ENCODE measurements at places on chromosomes 6 and 20. TPM values are rescaled to one million over a fixed set of nuclear protein-coding genes. Genes with fewer than 3 reads are reported as not detected.
A peak's percentile ranks its signal among the peaks of the same experiment; 100 is the strongest.

DNA sequence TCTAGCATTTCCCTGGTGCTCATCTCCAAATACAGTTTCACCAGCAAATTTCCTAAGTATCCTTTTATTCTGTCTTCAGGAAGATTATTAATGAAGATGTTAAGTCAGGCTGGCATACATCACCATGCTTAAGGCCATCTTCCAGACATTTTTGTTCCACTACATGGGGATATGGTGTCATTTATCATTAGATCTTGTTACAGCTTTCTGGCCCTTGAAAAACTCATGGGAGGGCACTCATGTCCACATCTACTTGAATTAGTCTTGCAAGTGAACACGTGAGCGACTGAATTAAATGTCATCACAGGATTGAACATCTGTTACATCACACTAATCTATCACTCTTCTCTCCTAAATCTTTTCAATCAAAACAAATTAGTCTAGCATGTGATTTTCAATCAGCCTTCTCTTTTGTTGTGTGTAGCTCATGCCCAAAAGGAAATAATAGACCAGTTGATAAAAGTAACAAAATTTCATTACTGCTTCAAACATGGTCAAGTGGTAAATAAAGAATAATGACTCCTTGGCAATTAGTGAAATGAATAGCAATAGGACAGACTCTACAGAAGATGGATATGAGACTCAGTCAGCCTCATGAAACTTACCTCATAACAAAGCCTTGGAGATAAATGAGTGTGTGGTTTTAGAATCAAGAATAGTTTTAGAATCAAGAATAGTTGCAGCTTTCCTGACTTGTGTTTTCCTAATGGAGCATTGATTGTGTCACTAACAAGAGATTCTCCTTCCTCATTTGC lies 80.5 kb downstream of the MTFR2 start:
- H3K4me3 ChIP-seq: no peak overlapping the region
- DNase-seq: no peak
- H3K4me1 ChIP-seq: no peaks in the 10 kb centered on the region
- no peak overlapping the region for H3K27ac ChIP-seq

The MOCS1 gene
- 22.1 TPM for total RNA-seq

The HLA-DQA1 gene
- total RNA-seq: 200 TPM

DNA sequence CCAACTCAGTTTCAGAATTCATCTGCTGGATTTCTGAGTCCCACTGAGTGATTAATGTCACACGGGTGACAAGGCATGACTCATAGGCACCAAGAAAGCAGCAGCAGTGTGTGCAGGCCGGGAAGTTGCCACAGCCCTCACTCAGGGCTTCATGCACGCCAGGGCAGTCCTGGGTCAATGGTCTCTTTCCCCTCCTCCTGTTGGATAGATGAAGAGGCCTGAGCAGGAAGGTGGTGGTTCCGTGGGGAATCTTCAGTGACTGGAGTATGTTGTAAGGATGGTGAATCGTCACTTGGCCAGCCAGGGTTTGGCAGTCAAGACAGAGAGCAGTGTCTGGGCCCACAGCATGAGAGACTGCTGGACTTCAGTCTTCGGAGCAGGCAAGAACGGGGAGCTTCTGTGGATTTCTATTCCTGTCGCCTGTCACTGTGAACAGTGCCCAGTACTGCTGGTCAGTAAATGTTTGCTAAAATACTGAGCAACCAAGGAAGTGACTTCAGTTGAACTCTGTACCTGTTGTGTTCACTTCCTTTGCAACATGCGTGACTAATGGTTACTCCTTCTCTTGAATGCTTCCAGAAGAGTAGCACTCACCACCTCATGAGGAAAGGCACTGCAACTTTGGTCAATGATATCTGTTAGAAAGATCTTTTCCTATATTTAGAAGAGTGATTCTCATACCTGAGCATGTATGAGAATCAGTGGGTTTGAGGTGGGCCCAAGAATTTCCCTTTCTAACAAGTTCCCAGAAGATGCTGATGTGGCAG lies 62.0 kb upstream of the CD93 start:
- no peaks in the 10 kb centered on the region for H3K27me3 ChIP-seq
- H3K4me3 ChIP-seq: no peak overlapping the region
- H3K4me1 ChIP-seq: peaks cover 18% of the 10 kb centered on the region
- no peaks in the 10 kb centered on the region for H3K36me3 ChIP-seq
- peak; percentile 82 for DNase-seq

The MAK gene
- 0.26 TPM for total RNA-seq

GRCh38 chr6:6085928-6086668 lies 79.4 kb upstream of the NRN1 start:
- no peaks in the 10 kb centered on the region for H3K4me1 ChIP-seq
- no peak overlapping the region for H3K27ac ChIP-seq
- no peaks in the 10 kb centered on the region for H3K27me3 ChIP-seq
- no peaks in the 10 kb centered on the region for H3K36me3 ChIP-seq
- no peak overlapping the region for H3K4me3 ChIP-seq

The EYS gene
- 0.50 TPM for total RNA-seq

The C20orf202 gene
- not detected for total RNA-seq

DNA sequence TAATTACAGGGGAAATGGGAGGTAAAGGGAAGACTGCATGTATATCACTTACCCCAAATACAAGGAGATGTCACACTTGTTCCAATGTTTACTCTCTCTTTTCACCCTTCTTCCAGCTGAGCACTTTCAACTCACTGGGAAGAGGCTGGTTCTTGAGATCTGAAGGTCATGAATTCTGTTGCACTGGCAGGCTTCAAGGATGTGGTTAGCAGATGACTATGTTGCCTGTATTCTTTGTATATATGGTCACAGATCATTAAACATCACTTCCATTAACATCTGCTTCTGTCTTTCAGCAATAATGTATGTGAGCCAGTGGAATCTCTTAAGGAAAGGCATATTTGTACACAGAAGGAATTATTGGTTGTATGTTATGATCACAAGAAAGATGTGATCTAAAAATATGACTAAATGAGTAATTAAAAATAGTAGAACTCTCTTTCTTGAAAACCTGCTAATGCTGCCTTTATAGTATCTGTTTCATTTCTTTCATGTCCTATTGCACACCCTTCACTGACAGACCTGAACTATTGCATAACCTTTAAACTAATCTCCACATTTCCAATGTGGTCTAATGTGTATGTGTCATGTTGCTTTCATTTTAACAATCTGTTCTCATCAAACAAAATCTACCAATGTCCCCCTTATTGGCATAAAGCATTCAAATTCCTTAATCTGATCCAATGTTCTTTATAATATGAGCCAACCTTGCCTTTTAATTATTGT lies 131.4 kb upstream of the EPHA7 start:
- H3K4me3 ChIP-seq: no peak overlapping the region
- H3K27me3 ChIP-seq: no peaks in the 10 kb centered on the region
- H3K36me3 ChIP-seq: no peaks in the 10 kb centered on the region
- no peak for DNase-seq

The OR2B6 gene
- total RNA-seq: not detected

- no peaks in the 10 kb centered on the region for H3K27me3 ChIP-seq
- DNase-seq: no peak
- no peak overlapping the region for H3K27ac ChIP-seq
- H3K4me1 ChIP-seq: no peaks in the 10 kb centered on the region
- no peaks in the 10 kb centered on the region for H3K36me3 ChIP-seq
Measured at GRCh38 chr6:51626391-51626790, 461.0 kb downstream of the PKHD1 start.

The CLPSL1 gene
- not detected for total RNA-seq

GRCh38 chr20:63536241-63536977 lies 767 bp downstream of the PTK6 start:
- no peaks in the 10 kb centered on the region for H3K36me3 ChIP-seq
- peak overlapping the region; percentile 42 for H3K4me3 ChIP-seq
- peaks cover 41% of the 10 kb centered on the region for H3K27me3 ChIP-seq
- DNase-seq: no peak

GRCh38 chr20:38880952-38881735 lies 45.1 kb upstream of the FAM83D start:
- H3K27me3 ChIP-seq: peaks cover 27% of the 10 kb centered on the region
- no peak overlapping the region for H3K27ac ChIP-seq
- H3K36me3 ChIP-seq: no peaks in the 10 kb centered on the region
- no peak overlapping the region for H3K4me3 ChIP-seq

- H3K36me3 ChIP-seq: no peaks in the 10 kb centered on the region
- no peaks in the 10 kb centered on the region for H3K27me3 ChIP-seq
- no peak overlapping the region for H3K4me3 ChIP-seq
- no peak overlapping the region for H3K27ac ChIP-seq
- DNase-seq: peak; percentile 58
Measured at GRCh38 chr6:90197854-90198496, 98.7 kb downstream of the BACH2 start.

DNA sequence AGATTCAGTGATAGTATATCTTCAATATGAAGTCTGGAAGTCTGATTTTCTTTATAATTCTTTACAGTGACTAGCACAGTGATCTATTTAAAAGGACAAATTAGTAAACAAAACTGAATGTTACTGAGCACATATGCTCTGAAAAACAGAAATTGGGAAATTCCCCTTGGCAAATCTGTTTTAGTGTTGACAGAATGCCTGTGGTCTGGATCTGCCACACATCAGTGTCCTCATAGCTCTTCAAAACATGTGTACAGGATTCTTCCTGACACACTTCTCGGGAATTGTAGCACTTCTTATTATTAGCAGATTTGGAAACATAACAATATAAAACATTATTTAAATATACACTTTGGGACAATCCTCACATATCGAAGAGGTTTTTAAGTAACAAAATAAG lies 354.3 kb downstream of the COL12A1 start:
- no peak for DNase-seq
- H3K4me1 ChIP-seq: no peaks in the 10 kb centered on the region
- H3K27ac ChIP-seq: no peak overlapping the region
- H3K27me3 ChIP-seq: no peaks in the 10 kb centered on the region
- H3K4me3 ChIP-seq: no peak overlapping the region
- H3K36me3 ChIP-seq: no peaks in the 10 kb centered on the region

DNA sequence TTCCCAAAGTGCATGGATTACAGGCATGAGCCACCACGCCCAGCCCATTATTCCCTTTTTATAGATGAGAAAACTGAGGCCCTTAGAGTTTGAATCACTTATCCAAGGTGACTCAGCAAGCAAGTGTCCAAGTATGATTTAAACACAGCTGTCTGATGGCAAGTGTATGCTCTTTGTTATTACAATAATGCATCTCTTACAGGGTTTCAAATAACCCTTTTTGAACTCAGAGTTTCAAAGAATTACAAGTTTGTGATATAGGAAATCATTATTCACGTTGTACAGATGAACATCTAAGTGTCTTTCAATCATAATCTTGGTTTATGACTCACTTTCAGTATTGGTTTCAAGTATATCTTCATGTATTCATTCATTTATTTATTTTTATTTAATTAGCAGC lies 63.0 kb downstream of the CD83 start:
- H3K27ac ChIP-seq: no peak overlapping the region
- DNase-seq: no peak
- H3K36me3 ChIP-seq: no peaks in the 10 kb centered on the region
- H3K4me3 ChIP-seq: no peak overlapping the region

- no peaks in the 10 kb centered on the region for H3K27me3 ChIP-seq
- no peak overlapping the region for H3K27ac ChIP-seq
- H3K36me3 ChIP-seq: no peaks in the 10 kb centered on the region
- H3K4me1 ChIP-seq: no peaks in the 10 kb centered on the region
- H3K4me3 ChIP-seq: no peak overlapping the region
Measured at GRCh38 chr6:165573671-165574070, 89.4 kb downstream of the PDE10A start.

DNA sequence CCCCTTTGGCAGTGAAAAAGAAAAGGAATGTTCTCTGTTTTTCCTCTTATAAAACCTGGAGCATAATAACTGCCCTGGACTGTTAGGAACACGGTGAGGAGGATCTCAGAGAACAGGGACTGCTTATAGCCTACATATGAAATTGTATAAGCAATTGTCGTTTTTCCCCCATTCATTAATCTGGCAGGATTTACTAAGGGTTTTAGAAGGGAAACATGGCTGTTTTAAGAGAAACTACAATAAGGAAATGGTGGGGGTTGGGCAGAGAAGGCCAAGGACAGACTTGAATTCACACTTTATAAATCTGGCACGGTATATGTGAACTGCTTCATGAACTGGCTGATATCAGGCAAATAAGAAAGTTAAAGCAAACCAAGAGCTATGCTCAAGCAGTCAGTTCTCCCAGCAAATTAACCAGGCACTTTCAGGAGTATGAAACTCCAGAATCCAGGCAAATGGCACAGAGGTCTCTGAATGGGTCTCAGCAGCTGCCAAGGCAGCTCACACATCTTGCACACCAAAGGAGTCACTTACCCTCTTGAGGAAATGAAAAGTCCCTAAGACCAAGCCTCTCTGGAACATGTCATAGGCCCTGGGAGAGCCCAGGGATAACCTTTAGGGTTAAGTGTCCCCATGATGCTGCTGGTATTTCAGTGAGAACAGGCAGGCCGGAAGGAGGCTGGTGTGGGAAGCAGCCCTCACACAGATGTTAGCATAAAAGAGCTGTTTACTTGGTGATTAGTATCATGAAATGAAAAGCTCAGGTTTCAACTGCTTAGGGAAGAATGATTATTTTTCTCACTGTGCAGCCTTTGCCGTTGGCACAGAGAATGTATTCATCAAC lies 260.5 kb upstream of the MARCKS start:
- H3K27me3 ChIP-seq: no peaks in the 10 kb centered on the region
- DNase-seq: peak; percentile 59
- H3K27ac ChIP-seq: no peak overlapping the region
- H3K4me3 ChIP-seq: no peak overlapping the region
- no peaks in the 10 kb centered on the region for H3K4me1 ChIP-seq
- H3K36me3 ChIP-seq: no peaks in the 10 kb centered on the region

GRCh38 chr6:13508711-13509705 lies 21.6 kb upstream of the GFOD1 start:
- H3K27ac ChIP-seq: no peak overlapping the region
- H3K27me3 ChIP-seq: no peaks in the 10 kb centered on the region
- no peak overlapping the region for H3K4me3 ChIP-seq

The FAM217A gene
- total RNA-seq: not detected

- DNase-seq: no peak
- no peak overlapping the region for H3K27ac ChIP-seq
- no peak overlapping the region for H3K4me3 ChIP-seq
- H3K27me3 ChIP-seq: peaks cover 51% of the 10 kb centered on the region
- no peaks in the 10 kb centered on the region for H3K36me3 ChIP-seq
Measured at GRCh38 chr6:12749531-12750379, 33.2 kb downstream of the PHACTR1 start.

DNA sequence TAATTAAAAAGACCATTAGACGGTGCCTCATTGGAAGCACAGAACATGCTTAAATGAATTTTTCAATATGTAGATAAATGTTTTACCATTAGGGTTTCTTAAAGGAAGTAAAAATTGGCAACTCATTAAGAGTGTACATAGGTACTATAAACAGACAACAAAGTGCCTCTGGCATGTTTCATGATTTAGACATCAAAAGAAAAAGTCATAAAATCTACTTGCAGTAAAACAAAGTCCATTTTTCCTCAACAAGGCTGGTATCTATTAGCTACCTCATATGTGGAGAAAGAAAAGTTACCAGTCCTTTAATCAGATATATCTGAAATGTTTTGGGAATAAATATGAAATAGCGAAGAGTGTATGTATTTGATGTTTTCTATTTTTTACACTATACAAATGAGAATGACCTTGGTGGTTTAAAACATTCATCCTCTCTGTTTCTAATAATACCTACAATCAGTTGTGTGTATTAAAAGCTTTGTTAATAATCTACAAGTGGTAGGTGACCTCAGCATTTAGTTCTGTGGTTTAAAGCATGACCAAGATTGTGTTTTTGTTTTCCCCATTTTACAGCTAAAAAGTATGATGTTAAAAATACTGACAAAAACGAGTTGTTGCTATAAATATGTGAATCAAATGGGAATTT lies 87.5 kb downstream of the HDGFL1 start:
- no peaks in the 10 kb centered on the region for H3K4me1 ChIP-seq
- no peak overlapping the region for H3K4me3 ChIP-seq
- no peaks in the 10 kb centered on the region for H3K27me3 ChIP-seq
- no peak overlapping the region for H3K27ac ChIP-seq
- no peaks in the 10 kb centered on the region for H3K36me3 ChIP-seq
- DNase-seq: no peak

All from left lung (tissue), 14 donors.